Cerebellum (tissue), 4 donors: ENCODE measurements at places on chromosomes 4 and X. TPM values are rescaled to one million over a fixed set of nuclear protein-coding genes. Genes with fewer than 3 reads are reported as not detected.

CT83 gene
- not detected for total RNA-seq

LONRF3 gene
- 3.3 TPM for total RNA-seq

CT47B1 gene
- not detected for total RNA-seq

TMEM154 gene
- total RNA-seq: 1.5 TPM

HSFX4 gene
- total RNA-seq: not detected

ZCCHC18 gene
- total RNA-seq: 18.1 TPM

KLKB1 gene
- 0.45 TPM for total RNA-seq

CT45A5 gene
- total RNA-seq: not detected

GAGE12F gene
- total RNA-seq: not detected

MSANTD1 gene
- total RNA-seq: 3.8 TPM

GPR78 gene
- 0.73 TPM for total RNA-seq

NPY5R gene
- 4.5 TPM for total RNA-seq

SHROOM3 gene
- 55.4 TPM for total RNA-seq

TMEM35A gene
- total RNA-seq: 37.2 TPM
